ENCODE measurements at places on chromosomes 5 and 9.

DNA sequence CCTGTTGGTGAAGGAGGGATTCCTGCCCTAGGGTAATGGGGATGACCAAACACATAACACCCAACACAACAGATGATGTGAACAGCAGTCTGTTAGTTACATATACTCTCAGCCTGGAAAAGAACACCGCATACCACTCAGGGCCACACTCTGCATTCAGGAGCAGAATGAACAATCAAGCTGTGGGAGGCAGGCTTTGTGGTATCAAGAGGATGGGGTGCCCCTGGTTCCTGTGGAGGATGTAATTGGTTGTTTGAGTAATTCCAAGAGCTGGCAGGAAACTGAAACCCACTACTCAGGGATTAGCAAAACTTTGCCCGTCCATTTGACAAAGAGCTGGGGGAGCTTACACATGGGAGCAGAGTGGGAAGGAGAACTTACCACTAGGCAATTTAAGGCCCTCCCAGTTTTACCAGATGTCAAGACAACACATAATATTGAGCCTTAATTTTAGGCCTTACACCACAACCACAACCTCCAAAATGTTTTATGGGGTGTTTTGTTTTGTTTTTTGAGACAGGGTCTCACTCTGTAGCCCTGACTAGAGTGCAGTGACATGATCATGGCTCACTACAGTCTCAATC, 15.6 kb upstream of the PRKAA1 start:
- no peak overlapping the region for H3K4me3 ChIP-seq
- no peaks in the 10 kb centered on the region for H3K4me1 ChIP-seq
- H3K36me3 ChIP-seq: no peaks in the 10 kb centered on the region

- no peak for DNase-seq
- H3K4me3 ChIP-seq: no peak overlapping the region
- no peak overlapping the region for H3K27ac ChIP-seq
- H3K4me1 ChIP-seq: no peaks in the 10 kb centered on the region
- H3K36me3 ChIP-seq: no peaks in the 10 kb centered on the region
These were observed 72.5 kb upstream of the PANK3 start for GRCh38 chr5:168651648-168652047.

GRCh38 chr5:99928490-99928889, 606.7 kb upstream of the FAM174A start:
- no peaks in the 10 kb centered on the region for H3K4me1 ChIP-seq
- no peaks in the 10 kb centered on the region for H3K36me3 ChIP-seq
- H3K4me3 ChIP-seq: no peak overlapping the region
- no peak overlapping the region for H3K27ac ChIP-seq

DNA sequence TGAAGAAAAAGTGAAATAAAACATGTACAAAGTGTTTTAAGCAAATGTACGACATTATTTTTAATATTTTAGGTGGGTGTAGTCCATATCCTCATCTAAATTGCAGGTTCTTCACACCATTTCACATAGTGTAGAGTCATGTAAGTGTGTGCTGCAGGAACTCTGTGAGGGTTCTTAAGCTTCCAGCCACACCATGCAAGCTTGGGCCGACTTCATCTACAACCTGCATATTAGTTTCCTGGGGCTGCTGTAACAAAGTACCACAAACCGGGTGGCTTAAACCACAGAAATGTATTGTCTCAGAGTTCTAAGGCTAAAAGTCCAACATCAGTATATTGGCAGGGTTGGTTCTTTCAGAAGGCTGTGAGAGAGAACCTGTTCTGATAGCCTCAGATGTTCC, 10.2 kb downstream of the PAM start:
- H3K4me1 ChIP-seq: peaks cover 5% of the 10 kb centered on the region
- H3K27me3 ChIP-seq: no peaks in the 10 kb centered on the region
- no peaks in the 10 kb centered on the region for H3K36me3 ChIP-seq

GRCh38 chr5:64594601-64595000, 88.8 kb downstream of the RGS7BP start:
- no peaks in the 10 kb centered on the region for H3K27me3 ChIP-seq
- DNase-seq: no peak
- H3K4me1 ChIP-seq: no peaks in the 10 kb centered on the region
- no peaks in the 10 kb centered on the region for H3K36me3 ChIP-seq
- H3K27ac ChIP-seq: no peak overlapping the region

- no peaks in the 10 kb centered on the region for H3K36me3 ChIP-seq
- peak within 1 kb of the TSS; percentile 78 for H3K27ac ChIP-seq
- DNase-seq: peak; percentile 37
- peak within 1 kb of the TSS; percentile 60 for H3K4me3 ChIP-seq
These were observed at the start of gene SPATA6L for GRCh38 chr9:4666042-4666699. TSS of gene SPATA6L (minus strand) at chr9:4666480. CDS start at chr9:4666250, 230 bp downstream.

DNA sequence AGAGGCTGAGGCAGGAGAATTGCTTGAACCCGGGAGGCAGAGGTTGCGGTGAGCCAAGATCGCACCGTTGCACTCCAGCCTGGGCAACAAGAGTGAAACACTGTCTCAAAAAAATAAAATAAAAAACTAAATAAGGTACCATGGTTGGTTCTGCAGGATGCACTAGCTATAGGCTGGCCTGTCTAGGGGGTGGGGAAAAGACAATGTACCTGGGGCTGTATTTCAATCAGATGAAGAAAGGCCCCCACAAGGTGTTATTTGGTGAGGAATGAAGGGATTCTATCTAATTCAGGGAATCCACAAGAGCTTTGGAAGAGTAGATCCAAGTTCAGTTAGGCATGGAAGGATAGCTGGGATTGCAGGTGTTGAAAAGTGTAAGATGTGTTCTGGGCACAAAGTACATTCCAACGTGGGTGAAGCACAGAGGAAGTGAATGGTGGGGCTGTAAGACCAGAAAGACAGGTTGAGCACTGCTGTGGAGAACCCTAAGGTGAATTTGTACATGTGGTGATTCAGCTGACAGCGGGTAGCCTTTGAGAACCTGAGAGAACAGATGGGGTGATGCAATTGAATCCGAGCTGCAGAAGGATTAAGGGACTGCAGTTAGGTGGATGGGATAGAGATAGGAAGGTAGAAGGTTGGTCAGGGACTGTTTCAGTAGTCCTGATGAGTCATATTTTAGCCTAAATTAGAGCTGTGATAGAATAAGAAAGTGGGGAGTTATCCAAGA, 71.8 kb downstream of the CAST start:
- H3K4me1 ChIP-seq: no peaks in the 10 kb centered on the region
- DNase-seq: no peak
- H3K36me3 ChIP-seq: peaks cover 16% of the 10 kb centered on the region
- H3K4me3 ChIP-seq: no peak overlapping the region

- H3K36me3 ChIP-seq: no peaks in the 10 kb centered on the region
- no peak for DNase-seq
- H3K27ac ChIP-seq: no peak overlapping the region
- H3K4me3 ChIP-seq: no peak overlapping the region
- H3K27me3 ChIP-seq: no peaks in the 10 kb centered on the region
These were observed 19.2 kb downstream of the SLC25A25 start for GRCh38 chr9:128087262-128087661.

GRCh38 chr9:99015890-99016289, 72.2 kb downstream of the COL15A1 start:
- no peak overlapping the region for H3K4me3 ChIP-seq
- H3K27ac ChIP-seq: no peak overlapping the region
- no peaks in the 10 kb centered on the region for H3K36me3 ChIP-seq
- no peaks in the 10 kb centered on the region for H3K27me3 ChIP-seq

DNA sequence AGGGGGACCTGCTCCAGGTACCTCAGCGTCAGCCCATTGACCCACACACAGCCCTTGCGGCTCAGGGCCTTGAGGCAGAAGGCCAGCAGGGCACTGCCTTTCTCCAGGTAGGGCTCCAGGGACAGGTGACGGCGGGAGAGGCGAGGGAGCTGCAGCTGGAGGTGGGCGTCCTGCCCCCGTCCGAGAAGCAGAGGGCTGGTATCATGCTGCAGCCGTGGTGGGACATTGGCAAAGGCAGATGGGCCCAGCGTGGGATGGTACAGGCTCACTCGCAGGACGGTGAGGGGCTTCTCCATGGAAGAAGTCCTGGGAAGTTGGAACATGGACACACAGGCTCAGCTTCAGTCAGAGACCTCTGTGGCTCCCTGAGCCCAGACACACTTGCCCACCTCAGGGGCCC, 2.5 kb upstream of the DCANP1 start:
- no peak overlapping the region for H3K4me3 ChIP-seq
- no peak overlapping the region for H3K27ac ChIP-seq
- DNase-seq: no peak
- no peaks in the 10 kb centered on the region for H3K4me1 ChIP-seq
- H3K36me3 ChIP-seq: no peaks in the 10 kb centered on the region
- no peaks in the 10 kb centered on the region for H3K27me3 ChIP-seq

GRCh38 chr5:82325155-82325554, 47.0 kb upstream of the RPS23 start:
- H3K4me3 ChIP-seq: no peak overlapping the region
- H3K4me1 ChIP-seq: no peaks in the 10 kb centered on the region
- no peak for DNase-seq

- no peak for DNase-seq
- H3K27me3 ChIP-seq: no peaks in the 10 kb centered on the region
These were observed 434.5 kb upstream of the TUSC1 start for GRCh38 chr9:26112724-26113123.

- DNase-seq: no peak
- H3K4me1 ChIP-seq: no peaks in the 10 kb centered on the region
- H3K27me3 ChIP-seq: no peaks in the 10 kb centered on the region
- no peak overlapping the region for H3K27ac ChIP-seq
- no peak overlapping the region for H3K4me3 ChIP-seq
These were observed 6.8 kb downstream of the SPOCK1 start for GRCh38 chr5:137492331-137492730.

- no peaks in the 10 kb centered on the region for H3K36me3 ChIP-seq
- no peak for DNase-seq
- H3K27me3 ChIP-seq: no peaks in the 10 kb centered on the region
- H3K4me1 ChIP-seq: no peaks in the 10 kb centered on the region
- no peak overlapping the region for H3K27ac ChIP-seq
These were observed 190.7 kb downstream of the FAM170A start for GRCh38 chr5:119820016-119820415.

DNA sequence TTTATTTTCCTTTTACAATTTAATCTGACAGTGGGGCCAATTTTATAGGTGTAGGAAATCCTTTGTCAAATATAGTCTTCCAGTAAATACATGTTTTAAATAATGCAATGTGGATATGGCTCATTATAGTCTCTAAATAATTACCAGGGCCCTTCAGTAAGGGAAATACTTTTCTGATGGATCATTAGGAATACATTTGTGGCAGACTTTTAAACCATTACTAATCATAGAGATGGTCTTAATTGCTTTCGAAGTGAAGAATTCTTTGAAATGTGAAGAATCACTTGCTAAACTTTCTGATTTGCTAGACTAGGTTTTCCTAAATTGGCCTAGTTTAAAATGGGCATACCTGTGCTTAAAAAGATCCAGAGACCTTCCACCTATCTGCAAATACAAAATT, 105.6 kb upstream of the ELL2 start:
- no peaks in the 10 kb centered on the region for H3K36me3 ChIP-seq
- H3K4me1 ChIP-seq: no peaks in the 10 kb centered on the region
- H3K27me3 ChIP-seq: no peaks in the 10 kb centered on the region
- no peak for DNase-seq
- no peak overlapping the region for H3K4me3 ChIP-seq
- H3K27ac ChIP-seq: no peak overlapping the region

- no peak overlapping the region for H3K4me3 ChIP-seq
- H3K27me3 ChIP-seq: no peaks in the 10 kb centered on the region
- no peak for DNase-seq
- no peak overlapping the region for H3K27ac ChIP-seq
These were observed 475.1 kb upstream of the WWC1 start for GRCh38 chr5:167816354-167816753.

- H3K4me3 ChIP-seq: no peak overlapping the region
- no peaks in the 10 kb centered on the region for H3K36me3 ChIP-seq
- no peak for DNase-seq
These were observed 323.4 kb downstream of the KDM4C start for GRCh38 chr9:7081065-7081600.

GRCh38 chr9:18500451-18500850, 26.5 kb downstream of the ADAMTSL1 start:
- H3K36me3 ChIP-seq: no peaks in the 10 kb centered on the region
- no peak overlapping the region for H3K27ac ChIP-seq
- no peaks in the 10 kb centered on the region for H3K27me3 ChIP-seq
- H3K4me1 ChIP-seq: no peaks in the 10 kb centered on the region
- H3K4me3 ChIP-seq: no peak overlapping the region
- no peak for DNase-seq

GRCh38 chr5:63032343-63032742, 453.7 kb downstream of the LRRC70 start:
- no peaks in the 10 kb centered on the region for H3K4me1 ChIP-seq
- no peak for DNase-seq
- no peak overlapping the region for H3K27ac ChIP-seq
- no peaks in the 10 kb centered on the region for H3K27me3 ChIP-seq

- no peak overlapping the region for H3K4me3 ChIP-seq
- H3K27me3 ChIP-seq: no peaks in the 10 kb centered on the region
- no peak for DNase-seq
- no peak overlapping the region for H3K27ac ChIP-seq
- H3K36me3 ChIP-seq: no peaks in the 10 kb centered on the region
These were observed 47.9 kb downstream of the RAI14 start for GRCh38 chr5:34703767-34704713.

GRCh38 chr9:118536153-118536552, 832.0 kb downstream of the TLR4 start:
- H3K27me3 ChIP-seq: no peaks in the 10 kb centered on the region
- no peak for DNase-seq
- H3K4me1 ChIP-seq: no peaks in the 10 kb centered on the region
- H3K4me3 ChIP-seq: no peak overlapping the region
- H3K27ac ChIP-seq: no peak overlapping the region
- no peaks in the 10 kb centered on the region for H3K36me3 ChIP-seq

GRCh38 chr5:95111141-95111540, 173.8 kb downstream of the MCTP1 start:
- no peaks in the 10 kb centered on the region for H3K4me1 ChIP-seq
- H3K36me3 ChIP-seq: no peaks in the 10 kb centered on the region
- no peak for DNase-seq
- H3K4me3 ChIP-seq: no peak overlapping the region

- no peak overlapping the region for H3K4me3 ChIP-seq
- no peak overlapping the region for H3K27ac ChIP-seq
- DNase-seq: no peak
- no peaks in the 10 kb centered on the region for H3K4me1 ChIP-seq
- H3K36me3 ChIP-seq: no peaks in the 10 kb centered on the region
These were observed 176.6 kb upstream of the FREM1 start for GRCh38 chr9:15086778-15087324.

GRCh38 chr5:73565969-73566547, 515 bp downstream of the UTP15 start:
- DNase-seq: no peak
- H3K27ac ChIP-seq: peak overlapping the region; percentile 95
- peaks cover 11% of the 10 kb centered on the region for H3K4me1 ChIP-seq
- H3K4me3 ChIP-seq: peak overlapping the region; percentile 71
- no peaks in the 10 kb centered on the region for H3K27me3 ChIP-seq

- no peak overlapping the region for H3K4me3 ChIP-seq
- H3K27ac ChIP-seq: no peak overlapping the region
These were observed 82.1 kb upstream of the IL33 start for GRCh38 chr9:6133346-6134063.

- no peak overlapping the region for H3K4me3 ChIP-seq
- H3K27me3 ChIP-seq: no peaks in the 10 kb centered on the region
- no peak for DNase-seq
- H3K36me3 ChIP-seq: no peaks in the 10 kb centered on the region
- no peak overlapping the region for H3K27ac ChIP-seq
These were observed 30.2 kb downstream of the ZFAND5 start for GRCh38 chr9:72334658-72335337.

- DNase-seq: no peak
- no peak overlapping the region for H3K27ac ChIP-seq
- H3K4me1 ChIP-seq: no peaks in the 10 kb centered on the region
- no peaks in the 10 kb centered on the region for H3K36me3 ChIP-seq
- H3K27me3 ChIP-seq: no peaks in the 10 kb centered on the region
These were observed 60.4 kb upstream of the SMIM23 start for GRCh38 chr5:171725205-171725601.

Data from naive thymus-derived CD4-positive, alpha-beta T cell (primary cell).